ENCODE measurements at places on chromosomes 4 and X.
A peak's percentile ranks its signal among the peaks of the same experiment; 100 is the strongest.

DNA sequence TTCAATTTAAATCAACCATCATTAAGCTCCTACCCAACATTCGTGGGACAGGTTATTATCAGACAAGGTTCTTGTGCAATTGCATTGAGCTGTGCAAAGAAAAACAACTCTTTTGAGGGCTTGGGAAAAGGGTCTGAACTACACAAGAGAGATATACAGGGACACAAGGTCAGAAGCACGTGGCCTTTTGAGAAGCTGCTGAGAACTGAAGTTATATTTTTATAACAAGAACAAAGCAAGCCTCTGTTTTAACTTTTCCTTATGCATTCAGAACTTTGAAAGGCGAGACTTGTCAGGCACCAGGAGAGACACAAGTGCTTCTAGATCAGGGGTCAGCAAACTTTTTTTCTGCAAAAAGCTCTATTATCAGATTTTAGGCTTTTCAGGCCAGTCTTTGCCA lies 274.8 kb upstream of the VCX start:
- no peak for DNase-seq

- DNase-seq: no peak
Measured at GRCh38 chr4:123649250-123649644, 252.7 kb downstream of the SPRY1 start.

DNA sequence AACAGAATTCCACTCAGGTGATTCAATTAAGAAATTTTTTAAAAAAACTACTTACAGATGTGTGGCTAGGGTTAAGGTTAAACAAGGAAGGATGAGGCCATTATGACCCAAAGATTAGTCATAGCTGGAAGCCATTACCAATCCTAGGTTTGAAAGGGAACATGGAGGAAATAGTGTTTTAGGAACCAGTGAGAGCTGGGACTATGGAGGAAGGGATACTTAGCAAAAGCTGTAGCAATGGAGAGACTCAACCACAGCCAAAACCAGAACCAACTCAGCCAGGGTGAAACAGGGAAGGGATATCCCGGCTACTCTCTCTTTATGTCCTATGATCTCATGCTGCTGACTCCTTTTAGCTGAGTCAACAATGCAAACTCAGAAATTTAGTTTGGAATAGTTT lies 148.6 kb upstream of the CNKSR2 start:
- DNase-seq: no peak

DNA sequence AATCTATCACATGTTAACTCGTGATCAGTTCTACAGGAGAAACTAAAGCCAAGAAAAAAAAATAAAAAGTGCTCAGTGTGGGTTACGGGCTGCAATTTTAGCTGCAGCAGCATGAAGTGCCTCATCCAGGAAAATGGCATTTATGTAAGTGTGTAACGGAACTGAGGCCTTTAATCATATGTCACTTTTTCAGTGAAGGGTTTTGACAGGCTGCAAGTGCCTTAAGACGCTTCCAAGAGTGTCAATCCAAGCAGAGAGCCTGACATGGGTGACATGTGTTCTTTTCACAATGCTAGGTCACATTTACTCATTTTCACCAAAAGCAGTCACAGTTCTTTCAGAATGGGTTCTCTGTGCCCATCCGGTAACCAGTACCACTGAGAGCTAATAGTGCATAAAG lies 604.6 kb downstream of the RAB28 start:
- no peak for DNase-seq

DNA sequence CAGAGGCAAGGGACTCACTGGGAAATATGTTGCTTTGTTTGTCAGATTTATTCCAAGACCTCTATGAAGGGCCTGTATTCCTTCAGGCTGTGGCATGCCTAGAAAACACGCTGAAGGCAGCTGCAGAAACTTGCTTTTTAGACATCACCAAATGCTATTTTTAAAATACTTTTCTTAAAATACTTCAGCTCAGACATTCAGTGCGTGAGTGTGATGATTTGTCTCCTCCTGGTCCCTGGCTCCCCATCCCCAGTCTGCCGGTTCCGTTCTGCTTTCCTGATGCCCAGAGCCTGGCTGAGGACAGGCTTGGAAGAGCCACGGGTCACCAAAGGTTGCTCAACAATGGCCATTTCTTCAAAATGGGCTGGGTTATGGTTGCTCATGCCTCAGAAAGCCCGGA lies 55.0 kb downstream of the PSAPL1 start:
- no peak for DNase-seq

GRCh38 chr4:7705062-7705461 lies 234.6 kb downstream of the AFAP1 start:
- peak; percentile 68 for DNase-seq

DNA sequence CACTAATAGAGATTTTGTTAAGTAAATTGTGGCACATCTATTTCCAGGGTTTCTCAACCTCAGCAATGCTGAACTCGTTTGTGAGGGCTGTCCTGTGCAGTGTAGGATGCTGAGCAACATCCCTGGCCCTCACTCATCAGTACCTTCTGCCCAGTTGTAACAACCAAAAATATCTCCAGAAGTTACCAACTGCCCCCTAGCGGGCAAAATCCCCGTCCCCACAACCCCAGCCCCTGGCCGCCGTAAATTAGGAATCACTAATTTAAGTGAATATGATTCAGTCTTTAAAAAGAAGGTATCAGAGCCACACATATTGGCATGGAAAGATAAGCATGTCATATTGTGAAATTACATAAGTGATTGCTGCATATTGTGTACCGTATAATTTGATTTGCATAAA lies 123.4 kb downstream of the ASB9 start:
- DNase-seq: peak; percentile 18

GRCh38 chrX:46588263-46588662 lies 14.7 kb downstream of the CHST7 start:
- DNase-seq: peak; percentile 36

- DNase-seq: no peak
Measured at GRCh38 chrX:96843566-96843965, 40.1 kb upstream of the RPA4 start.

DNA sequence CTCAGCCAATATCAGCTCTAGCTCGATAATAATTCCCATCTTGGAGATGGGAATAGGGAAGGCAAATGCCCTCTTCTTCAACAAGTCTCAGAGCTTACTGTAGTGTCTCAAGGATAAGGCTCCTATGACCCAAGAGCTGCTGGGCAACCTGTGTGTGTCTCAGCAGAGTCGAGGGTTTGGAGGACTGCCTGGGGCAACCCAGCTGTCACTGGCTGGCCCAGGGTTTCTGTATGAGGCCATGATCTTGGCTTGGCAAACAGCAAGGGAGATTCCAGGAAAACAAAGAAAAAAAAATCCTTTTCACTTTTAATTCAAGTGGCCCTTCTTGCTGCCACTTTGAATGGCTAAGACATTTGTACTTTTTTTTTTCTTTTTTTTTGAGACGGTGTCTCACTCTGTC lies 34.4 kb downstream of the TMSB4X start:
- no peak for DNase-seq

GRCh38 chr4:498328-498904 lies 540 bp downstream of the ZNF721 start:
- DNase-seq: no peak

DNA sequence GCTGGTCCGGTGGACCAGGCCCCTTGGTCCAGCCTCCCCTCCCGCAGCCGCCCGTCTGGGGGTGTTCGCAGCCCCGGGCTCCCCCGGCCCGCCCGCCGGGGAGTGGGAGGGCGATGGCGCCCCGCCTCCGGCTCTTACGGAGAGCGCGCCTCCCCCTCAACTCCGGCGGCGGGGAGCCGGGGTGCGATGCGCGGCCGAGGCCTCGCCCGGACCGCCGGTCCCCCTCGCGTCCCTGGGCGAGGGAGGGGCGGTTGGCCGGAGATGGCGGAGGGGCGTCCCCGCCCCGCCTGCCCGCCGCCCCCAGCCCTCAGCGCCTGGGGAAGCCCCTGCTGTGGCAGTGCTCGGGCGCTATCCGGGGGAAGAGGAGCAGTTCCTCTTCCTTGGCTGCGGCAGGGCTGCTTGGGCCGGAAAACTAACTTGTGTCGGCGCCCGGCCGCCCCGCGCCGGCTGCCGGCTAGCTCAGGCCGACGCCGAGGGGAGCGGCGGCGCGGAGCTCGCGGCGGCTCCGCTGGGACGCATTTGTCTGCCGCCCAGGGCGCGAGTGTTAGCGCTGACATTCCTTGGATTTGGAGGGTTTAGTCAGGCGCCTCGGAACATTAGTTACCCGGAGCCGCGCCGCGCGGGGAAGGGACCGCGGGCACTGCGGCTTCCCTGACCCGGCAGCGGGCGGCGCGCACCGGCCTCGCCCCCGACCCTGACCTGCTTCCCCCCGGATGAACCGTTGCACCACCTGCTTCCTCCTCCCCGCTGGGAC lies 994 bp downstream of the GALNT7 start:
- peak; percentile 86 for DNase-seq

DNA sequence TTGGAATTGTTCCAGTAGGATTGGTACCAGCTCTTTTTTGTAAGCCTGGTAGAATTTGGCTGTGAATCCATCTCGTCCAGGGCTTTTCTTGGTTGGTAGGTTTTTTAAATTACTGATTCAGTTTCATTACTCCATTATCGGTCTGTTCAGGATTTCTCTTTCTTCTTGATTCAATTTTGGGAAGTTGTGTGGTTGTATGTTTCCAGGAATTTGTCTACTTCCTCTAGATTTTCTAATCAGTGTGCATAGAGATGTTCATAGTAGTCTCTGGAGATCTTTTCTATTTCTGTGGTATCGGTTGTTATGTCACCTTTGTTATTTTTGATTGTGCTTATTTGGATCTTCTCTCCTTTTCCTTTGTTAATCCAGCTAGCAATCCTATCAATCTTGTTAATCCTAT lies 248.7 kb downstream of the ARHGAP10 start:
- DNase-seq: no peak

DNA sequence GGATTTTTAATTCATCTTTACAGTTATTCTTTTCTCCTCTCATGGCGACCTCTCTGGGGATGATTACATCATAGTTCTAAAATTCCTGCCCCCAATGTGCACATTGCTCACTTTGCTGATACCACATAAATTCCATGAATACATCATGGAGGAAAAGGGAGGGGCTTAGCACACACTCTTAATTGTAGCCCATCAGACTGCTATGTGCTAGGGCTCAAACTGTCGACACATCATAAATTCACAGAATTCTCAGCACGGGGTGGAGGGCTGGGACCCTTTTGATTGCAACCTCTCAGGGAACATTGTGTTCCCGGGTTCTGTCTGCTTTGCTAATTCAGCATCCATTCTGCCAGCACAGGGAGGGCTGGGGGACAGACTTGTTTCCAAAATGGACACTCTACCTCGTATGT lies 592.9 kb downstream of the BCOR start:
- DNase-seq: no peak

GRCh38 chr4:140686796-140687195 lies 69.4 kb downstream of the TBC1D9 start:
- DNase-seq: no peak

- DNase-seq: no peak
Measured at GRCh38 chr4:82611527-82611926, 49.7 kb upstream of the TMEM150C start.

GRCh38 chr4:54635318-54635717 lies 22.4 kb upstream of the KIT start:
- no peak for DNase-seq

DNA sequence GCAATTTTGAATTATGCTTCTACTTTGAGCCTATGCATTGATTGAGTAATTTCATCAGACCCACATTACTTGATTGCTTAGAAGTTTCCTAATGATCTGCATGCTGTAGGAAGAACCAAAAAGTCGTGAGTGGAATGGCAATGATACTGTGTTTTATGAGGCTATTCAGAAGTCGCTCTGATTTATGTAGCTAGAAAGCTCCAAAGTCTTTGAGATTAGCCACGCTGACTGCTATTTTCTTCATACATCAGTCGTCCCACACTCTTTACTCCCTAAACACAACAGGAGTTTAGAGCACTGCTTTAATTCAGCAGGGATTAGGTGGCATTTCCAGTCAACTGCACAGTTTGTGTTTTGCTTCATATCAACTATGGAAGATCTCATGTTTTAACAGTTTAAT lies 4.1 kb downstream of the GRID2 start:
- DNase-seq: no peak

DNA sequence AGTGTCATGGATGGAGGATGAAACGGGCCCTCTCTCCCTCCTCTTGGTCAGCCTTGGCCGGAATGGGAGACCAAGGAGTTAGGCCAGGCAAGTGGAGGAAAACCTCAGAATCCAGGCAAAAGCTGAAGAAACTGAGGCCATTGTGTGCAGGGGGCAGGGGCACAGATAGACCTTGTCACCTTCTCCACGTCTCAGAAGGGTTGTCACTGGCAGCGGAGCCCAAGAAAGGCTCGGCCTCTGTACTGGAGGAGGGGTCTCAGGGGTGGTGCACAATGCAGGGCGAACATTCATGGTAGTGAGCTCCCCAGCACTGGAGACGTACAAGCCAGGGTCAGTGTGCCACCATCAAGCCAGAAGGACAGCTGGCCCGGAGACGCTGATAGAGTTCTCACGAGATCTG lies 139.5 kb downstream of the CPZ start:
- DNase-seq: no peak

DNA sequence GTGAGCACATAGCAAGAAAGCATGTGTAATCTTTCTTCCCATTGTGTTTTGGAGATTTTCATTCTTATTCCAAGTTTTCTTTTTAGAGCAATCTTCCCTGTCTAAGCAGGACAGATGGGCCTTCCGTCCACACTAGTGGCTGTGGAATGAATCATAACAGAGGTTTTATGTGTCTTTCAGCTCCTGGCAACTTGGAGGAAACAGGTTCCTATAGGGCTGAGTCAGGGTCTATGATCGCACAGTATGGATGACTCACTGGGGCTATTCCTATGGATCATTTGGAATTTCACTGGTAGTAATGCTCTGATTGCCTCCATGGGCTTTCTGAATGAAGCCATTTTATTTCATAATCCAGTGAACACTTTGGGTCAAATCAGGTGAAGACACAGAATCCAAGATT lies 51.8 kb upstream of the CBLL2 start:
- DNase-seq: no peak

GRCh38 chrX:154652311-154653047 lies 900 bp downstream of the CTAG2 start:
- no peak for DNase-seq

DNA sequence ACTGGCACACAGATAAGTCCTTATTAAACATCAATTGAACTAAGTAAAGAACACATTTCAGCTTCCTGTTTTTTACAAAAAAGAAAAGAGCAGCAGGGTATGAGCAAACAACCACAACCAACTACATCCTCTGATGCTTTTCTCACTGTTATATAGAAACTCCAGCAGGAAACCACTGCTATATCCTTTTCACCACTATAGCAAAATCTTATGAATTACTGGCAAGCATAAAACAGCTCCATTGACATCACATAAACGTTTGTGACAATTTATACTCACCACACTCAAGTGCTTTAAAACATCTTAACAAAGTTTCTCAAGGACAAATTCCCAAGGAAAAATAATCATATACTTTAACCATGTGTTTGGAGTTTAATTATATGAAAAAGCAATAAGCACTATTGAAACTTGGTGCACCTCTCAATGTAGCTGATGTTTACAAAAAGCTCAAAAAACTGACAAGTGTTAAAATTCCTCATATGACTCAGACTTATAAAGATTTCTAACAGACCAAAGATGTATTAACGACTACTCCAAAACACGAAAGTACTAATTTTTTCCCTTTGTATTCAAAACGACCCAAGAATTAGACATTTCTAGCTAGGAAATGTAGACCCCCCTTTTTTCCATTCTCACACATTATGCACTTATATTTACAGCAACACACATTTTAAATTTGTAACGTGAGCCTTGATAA lies 12.9 kb downstream of the GPRIN3 start:
- no peak for DNase-seq

Data from right hindlimb (tissue), 1 donor.